CD4-positive, alpha-beta T cell treated with Interleukin-15 for 4 hours (primary cell): ENCODE measurements at places on chromosomes 7 and 10.
A peak's percentile ranks its signal among the peaks of the same experiment; 100 is the strongest.

- no peak for DNase-seq
Measured at GRCh38 chr7:128020159-128020558, 11.1 kb downstream of the LRRC4 start.

DNA sequence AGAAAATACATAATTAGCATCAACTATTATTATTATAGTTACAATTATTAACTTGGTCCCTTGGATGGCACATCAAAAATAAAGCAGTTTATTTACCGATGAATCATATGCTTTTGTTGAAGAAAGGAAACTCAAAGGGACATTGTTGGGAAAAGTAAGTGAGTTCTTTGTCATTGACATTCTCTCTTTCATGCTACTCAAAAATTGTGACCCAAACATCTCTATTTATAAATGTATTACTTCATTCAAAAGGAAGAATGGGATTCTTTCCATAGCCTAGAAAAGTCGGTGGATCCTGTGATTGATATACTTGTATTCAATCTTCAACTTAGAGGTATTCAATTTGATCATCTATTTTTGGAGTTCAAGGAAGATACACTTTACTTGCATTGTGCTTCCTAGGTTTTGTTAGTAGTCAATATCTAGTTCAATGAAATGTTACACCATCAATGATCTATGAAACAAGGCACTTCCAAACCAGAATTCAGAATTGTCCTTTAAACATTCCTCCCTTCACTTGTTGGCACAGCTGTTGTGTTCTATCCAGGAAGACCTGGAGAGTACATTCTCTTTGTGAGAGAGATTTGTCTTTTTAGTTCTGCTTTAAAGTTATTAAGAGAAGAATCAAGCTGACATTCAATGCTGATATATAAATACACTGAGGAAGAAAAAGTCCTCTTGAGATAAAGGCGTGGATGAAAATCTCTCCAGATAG is 235.2 kb downstream of the TMEM26 start:
- no peak for DNase-seq

DNA sequence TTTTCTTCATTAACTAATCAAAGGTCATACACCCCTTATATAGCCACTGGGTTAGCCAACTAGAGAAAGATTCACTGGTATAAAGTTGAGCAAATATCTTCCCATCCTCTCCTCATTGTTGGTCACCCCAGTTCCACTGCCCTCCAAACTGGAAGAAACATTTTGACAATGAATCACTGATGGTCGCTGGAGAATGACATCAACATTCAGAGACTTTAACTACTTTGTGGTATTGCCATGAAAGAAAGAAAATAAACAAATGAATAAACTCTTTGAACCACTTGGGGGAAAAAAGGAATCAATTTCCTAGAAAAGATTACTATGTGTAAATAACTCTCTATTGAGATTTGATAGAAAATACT is 23.4 kb downstream of the HYCC1 start:
- no peak for DNase-seq

DNA sequence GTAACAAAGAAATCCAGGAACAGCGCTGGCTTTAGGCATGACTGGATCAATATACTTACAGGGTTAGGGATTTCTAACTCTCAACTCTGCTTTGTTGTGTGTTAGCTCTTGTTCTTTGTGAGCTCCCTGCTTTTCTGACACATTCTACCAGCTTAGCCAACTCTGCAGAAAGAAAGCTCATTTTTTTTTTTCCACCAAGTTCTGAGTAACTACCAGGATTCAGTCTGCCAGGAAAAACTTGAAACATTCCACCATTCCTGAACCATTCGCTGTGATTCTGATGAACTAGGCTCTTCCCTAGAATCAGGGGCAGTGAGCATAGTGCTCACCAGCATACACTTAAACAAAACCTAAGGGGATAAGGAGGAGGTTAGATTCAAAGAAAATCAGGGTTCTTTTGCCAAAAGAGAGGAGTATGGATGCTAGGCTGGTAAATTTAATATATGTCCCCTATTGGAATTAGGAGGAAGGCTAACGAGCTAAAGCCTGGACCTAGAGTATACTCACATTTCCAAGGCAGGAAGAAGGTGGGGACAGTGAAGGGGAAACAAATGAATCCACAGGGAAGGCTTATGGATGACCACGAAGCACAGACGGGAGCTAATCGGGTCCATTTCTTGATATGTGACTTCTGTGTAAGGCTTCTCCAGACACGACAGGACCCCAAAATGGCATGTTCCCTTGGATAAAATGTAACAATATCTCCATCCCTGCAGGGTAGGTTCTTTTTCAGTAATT is 183.4 kb downstream of the PRKG1 start:
- no peak for DNase-seq

DNA sequence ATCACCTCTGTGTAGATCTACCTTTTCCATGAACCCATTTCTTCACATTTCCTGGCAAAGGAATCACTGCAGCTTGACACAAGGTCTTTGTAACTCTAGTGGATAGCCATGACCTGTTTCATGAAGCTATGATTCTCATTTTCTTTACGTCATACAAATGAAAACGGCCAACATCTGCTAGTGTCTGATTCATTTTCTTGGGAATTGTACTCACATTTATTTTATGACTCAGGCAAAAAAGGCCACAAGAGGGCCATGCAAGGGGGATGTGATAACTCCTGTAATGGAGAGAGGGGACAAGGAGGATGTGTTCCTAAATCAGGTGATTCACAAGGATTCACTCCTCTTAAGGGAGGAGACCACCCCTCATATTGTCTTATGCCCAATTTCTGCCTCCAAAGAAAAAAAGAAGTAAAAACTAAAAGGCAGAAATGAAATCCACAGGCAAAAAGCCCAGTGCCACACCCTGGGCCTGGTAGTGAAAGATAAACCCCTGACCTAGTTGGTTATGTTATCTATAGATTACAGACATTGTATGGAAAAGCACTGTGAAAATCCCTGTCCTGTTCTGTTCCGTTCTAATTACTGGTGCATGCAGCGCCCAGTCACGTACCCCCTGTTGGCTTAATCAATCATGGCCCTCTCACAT is 249.9 kb downstream of the IPMK start:
- DNase-seq, result no peak

- no peak for DNase-seq
Measured at GRCh38 chr7:100215895-100216294, 3.9 kb upstream of the PVRIG start.

DNA sequence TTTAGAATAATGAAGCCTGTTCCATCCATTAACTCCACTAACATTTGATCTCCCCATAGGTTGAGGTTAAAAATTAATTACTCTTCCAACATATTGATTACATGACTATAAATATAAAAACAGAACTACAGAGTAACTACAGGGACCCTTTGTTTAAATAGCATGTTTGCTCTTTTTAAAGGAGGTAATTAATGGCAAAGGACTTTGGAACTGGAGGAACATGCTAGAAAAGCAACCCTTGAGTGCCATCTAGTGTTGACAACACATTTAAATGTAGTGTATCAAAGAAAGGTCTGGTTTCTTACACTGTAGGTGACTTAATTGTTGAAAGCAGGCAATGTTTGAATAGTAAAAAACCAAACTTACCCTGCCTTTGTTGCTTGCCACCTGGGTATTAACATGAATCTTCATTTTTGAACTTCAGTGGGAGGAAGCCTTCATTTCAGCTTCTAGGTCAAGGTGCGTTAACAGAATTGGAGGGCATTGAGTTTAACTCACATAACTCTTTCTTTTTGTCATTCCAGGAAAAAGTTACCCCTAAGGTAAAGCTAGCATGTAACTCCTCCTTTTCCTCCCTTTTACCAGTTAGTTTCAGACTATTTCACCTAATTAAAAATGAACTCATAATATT is 52.6 kb upstream of the CAPZA2 start:
- DNase-seq, result peak; percentile 40

DNA sequence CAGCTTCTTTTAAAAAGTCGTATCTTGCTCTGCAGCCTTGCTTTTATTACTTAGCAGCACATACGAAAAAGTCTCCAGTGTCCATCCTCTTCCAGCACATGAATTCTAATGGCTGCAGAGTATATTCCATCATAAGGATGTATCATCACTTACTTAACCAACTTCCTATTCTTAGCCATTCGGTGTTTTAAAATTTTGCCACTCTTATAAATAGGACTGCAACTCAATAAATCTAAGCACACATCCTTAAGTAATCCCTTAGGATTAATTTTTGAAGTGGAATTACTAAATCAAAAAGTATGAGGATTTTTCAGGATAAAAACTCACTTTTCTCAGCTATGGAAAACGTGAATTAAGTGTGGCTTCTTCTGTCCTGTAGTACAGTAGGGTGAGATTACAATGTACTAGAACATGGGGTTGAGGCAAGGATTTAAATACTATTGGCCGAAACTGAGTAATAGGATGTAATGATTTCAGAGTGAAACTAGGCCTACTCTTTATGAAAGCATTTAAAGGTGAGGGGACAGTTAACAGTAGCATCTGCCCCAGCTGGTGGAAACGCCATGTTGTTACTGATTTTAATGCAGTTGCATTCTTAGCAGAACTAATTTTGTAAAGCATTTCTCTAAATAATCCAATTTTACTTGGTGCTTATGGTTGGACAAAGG is 1035.5 kb downstream of the LRMDA start:
- no peak for DNase-seq

DNA sequence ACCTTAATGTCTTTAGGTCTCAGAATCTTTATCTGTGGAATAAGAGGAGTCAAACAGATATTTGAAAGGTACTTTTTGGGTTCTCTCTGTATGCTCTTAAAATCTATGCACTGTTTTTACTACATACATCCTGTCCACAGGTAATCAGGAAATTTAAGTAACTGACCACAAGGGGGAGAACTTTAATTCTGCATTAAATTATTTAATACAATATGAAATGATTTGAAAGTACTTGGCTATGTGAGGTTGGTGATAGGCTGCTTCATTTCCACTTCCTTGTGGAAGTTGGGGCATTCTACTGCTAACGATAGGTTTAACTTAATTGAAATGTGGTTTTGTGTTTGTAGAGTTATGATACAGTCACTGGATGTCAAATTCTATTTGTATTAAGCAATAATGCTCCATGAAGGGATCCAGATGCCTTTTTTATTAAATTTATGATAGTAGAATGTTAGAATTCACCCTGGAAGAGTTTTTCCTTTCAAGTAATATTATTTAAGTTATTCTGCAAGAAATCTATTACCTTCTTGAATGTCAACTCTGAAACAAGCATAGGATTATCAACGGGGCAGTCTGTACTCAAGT is 6.0 kb downstream of the TEX47 start:
- peak; percentile 5 for DNase-seq

DNA sequence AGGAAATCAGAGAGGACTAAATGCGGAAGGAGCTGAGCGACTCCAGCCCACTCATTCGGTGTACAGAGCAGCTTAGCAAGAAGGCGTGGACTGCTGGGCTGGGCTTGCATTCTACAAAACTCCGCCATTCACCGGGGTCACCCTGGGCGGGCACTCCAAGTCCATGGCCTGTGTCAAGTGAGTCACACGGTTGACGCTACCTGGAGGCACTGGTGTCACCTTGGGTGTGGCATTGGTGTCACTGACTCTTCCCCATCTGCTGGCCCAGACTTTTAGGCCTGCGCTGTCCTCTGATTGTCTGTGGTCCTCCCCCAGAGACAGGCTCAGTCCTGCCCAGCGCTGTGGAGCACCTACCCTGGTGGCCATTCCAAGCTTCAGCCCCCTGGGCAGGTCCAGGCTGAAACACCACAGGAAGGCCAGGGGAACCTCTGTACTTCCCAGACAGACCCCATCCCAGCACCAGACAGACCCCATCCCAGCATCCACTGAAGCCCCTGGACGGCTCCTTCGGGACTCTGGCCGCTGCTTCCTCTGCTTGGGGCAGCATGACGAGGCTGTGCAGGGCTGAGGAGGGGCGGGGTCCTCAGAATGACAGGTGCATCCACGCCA is 30.6 kb upstream of the CNPY1 start:
- no peak for DNase-seq

GRCh38 chr7:137980308-137980707 is 21.6 kb downstream of the CREB3L2 start:
- DNase-seq, result no peak

DNA sequence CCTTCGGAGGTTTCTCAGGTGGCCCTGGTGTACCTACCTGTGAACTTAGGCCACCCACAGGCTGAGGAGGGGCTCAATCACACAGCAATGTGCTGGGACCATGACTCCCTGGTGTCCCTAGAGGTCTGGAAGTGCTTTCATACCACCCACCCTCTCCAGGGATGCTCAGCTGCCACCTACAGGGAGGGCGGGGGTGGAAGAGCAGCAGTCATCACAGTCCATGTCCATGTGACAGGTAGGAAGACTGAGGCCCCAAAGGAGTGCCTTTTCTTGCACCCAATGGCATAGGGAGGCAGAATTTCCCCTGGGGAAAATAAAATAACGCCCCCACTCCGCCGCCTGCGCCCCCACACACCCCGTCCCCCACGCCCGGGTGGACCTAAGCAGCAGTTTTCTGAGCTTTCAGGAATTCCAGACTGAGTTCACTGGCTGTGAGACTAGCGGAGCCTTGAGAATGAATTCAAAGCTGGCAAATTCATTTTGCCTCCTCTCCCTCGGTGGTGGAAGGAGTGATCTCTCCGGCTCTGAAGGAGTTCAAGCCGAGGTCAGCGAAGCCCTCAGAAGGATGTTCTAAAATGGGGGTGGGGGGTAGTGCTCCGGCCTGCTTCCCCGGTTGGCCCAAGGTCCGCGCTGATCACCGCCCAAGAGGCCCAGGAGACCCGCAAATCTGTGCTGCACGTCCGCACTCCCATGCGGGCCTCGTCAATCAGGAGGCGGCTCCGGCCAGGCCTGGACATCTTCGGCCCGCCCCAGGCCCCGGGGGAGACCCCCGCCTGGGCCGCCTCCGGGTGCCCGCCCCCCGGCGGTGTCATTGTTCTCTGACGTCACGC is 2.1 kb upstream of the ZMIZ1 start:
- DNase-seq, result peak; percentile 16

DNA sequence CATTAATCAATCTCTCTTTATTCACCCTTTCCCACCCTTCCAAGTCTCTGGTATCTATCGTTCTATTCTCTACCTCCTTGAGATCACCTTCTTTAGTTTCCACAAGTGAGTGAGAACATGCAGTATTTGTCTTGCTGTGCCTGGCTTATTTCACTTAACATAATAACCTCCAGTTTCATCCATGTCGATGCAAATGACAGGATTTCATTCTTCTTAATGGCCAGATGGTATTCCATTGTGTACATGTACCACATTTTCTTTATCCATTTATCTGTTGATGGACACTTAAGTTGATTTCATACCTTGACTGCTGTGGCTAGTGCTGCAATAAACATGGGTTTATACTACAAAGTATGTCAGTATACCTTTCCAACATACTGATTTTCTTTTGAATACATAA is 3.8 kb upstream of the AOAH start:
- no peak for DNase-seq

- DNase-seq, result no peak
Measured at GRCh38 chr10:119393421-119393820, 149.1 kb downstream of the RGS10 start.

DNA sequence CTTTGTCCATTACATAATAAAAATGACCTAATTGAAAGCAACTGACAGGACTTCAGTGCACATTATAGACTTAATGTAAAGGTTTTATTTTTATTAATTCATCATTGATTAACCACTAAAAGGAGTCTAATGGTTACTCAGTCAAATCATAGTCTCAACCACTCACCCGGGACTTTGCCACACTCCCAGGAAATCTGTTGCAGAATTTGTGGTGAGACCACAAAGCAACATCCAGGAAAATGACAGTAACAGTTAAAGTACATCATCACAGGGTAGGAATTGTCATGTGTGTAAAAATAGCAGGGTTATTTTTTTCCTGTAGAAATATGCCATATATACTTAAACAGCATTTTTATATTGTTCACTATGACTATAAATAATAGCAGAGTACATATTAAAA is 6.3 kb upstream of the HGF start:
- DNase-seq, result no peak
